ENCODE measurements at places on chromosomes 7 and 10.

DNA sequence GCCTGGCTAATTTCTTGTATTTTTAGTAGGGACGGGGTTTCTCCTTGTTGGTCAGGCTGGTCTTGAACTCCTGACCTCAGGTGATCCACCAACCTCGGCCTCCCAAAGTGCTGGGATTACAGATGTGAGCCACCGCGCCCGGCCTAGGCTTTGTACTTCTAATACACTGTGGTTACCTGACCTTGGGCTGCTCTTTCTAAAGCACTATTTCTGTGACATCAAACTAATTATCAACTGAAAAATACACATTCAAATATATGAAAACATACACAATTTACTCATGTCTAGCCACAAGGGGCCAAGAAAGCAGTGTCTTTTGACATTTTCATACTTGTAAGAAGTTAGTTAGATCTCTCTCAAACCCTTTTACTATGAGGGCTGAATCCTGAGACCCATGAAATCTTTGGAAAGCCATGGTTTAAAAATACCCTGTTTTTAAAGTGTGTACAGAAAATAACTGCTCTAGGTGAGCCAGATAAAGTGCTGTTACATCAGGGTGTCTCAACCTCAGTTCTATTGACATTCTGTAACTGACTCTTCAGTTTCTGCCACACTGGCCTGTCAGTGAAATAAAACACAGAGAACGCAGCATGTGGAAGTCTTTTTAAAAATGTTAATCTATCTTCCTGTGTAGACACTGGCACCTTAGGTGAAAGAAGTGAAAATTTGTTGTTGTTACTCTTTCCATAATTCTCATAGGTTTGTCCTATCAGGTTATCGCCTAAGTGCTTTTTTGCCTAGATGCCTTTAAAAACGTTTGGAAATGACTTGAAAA lies 58.8 kb downstream of the CREM start:
- no peaks in the 10 kb centered on the region for H3K27me3 ChIP-seq
- peaks cover 6% of the 10 kb centered on the region for H3K4me1 ChIP-seq
- no peak for DNase-seq
- H3K36me3 ChIP-seq, result no peaks in the 10 kb centered on the region
- no peak overlapping the region for H3K4me3 ChIP-seq
- H3K27ac ChIP-seq, result no peak overlapping the region

DNA sequence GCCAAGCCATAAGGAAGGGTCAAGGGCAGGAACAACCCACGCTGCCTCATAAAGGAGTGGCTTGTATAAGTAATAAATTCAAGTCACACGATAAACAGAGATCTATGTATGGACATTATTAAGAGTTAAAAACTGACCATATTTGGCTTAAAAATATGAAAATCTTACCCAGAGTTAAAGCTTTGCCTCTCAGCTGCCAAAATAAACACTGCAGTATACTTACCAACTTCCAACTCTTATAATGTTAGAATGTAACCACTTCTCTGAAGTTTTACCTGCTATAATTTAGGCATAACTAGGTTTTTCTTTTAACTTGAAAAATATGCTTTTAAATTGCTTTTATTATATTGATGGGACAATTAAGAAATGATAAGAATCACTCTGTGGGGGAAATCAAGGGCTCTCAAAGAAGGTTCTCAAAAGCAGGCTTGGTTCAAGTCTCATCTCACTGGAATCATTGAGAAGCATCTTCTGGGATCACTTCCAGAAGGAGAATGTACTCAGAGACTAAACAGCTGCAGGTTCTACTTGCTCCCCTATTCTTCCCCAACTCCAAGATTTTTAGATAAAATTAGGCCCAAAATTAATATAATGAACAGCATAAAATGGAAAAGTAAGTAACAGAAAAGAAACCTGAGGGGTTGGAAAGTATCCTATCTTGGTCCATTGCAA lies 16.1 kb upstream of the CAV2 start:
- no peak overlapping the region for H3K4me3 ChIP-seq
- H3K4me1 ChIP-seq, result no peaks in the 10 kb centered on the region
- DNase-seq, result no peak
- no peaks in the 10 kb centered on the region for H3K27me3 ChIP-seq
- no peaks in the 10 kb centered on the region for H3K36me3 ChIP-seq

GRCh38 chr10:52451817-52452216 lies 137.7 kb downstream of the DKK1 start:
- no peaks in the 10 kb centered on the region for H3K36me3 ChIP-seq
- H3K27ac ChIP-seq, result peak overlapping the region; percentile 65
- no peak overlapping the region for H3K4me3 ChIP-seq

GRCh38 chr10:61487506-61487905 lies 34.3 kb upstream of the TMEM26 start:
- H3K4me3 ChIP-seq, result no peak overlapping the region
- no peaks in the 10 kb centered on the region for H3K27me3 ChIP-seq
- no peaks in the 10 kb centered on the region for H3K36me3 ChIP-seq
- no peak for DNase-seq
- no peak overlapping the region for H3K27ac ChIP-seq

DNA sequence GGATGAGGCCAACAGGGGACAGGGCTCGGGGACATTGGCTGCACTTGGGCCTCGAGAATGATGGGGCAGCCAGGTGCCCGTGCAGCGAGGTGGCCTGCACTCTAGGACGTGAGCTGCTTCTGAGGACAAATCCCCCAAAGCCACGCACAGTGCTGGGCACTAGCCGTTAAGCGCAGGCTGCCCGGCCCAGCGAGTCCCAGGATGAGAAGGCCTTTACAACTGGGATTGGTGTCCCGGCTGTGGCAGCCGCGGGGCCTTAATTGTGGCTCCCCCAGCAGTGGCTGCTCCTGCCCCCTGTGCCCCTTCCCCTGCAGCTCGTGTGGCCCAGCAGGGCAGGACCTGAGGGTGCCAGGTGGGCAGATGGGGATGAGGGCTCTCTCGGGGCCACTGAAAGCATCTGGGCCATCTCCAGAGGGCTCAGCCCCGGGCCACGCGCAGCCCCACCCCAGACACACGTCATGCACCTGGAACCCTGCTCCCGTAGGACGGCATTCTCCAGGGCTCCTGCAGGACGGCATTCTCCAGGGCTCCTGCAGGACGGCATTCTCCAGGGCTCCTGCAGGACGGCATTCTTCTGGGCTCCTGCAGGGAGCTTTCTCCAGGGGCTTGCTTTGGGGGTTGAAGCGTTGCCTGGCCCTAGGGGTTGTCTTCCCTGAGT lies 6.6 kb downstream of the PWWP2B start:
- peaks cover 9% of the 10 kb centered on the region for H3K27me3 ChIP-seq
- H3K36me3 ChIP-seq, result no peaks in the 10 kb centered on the region
- DNase-seq, result no peak
- peaks cover 11% of the 10 kb centered on the region for H3K4me1 ChIP-seq
- no peak overlapping the region for H3K4me3 ChIP-seq
- H3K27ac ChIP-seq, result no peak overlapping the region

- H3K4me1 ChIP-seq, result no peaks in the 10 kb centered on the region
- DNase-seq, result no peak
- no peak overlapping the region for H3K4me3 ChIP-seq
- H3K36me3 ChIP-seq, result no peaks in the 10 kb centered on the region
- no peak overlapping the region for H3K27ac ChIP-seq
Measured at GRCh38 chr7:16399916-16400892, 21.1 kb downstream of the CRPPA start.

GRCh38 chr10:14949291-14949690 lies 4.6 kb downstream of the DCLRE1C start:
- H3K27me3 ChIP-seq, result no peaks in the 10 kb centered on the region
- no peak overlapping the region for H3K27ac ChIP-seq
- DNase-seq, result no peak
- no peaks in the 10 kb centered on the region for H3K36me3 ChIP-seq
- H3K4me1 ChIP-seq, result peaks cover 5% of the 10 kb centered on the region

DNA sequence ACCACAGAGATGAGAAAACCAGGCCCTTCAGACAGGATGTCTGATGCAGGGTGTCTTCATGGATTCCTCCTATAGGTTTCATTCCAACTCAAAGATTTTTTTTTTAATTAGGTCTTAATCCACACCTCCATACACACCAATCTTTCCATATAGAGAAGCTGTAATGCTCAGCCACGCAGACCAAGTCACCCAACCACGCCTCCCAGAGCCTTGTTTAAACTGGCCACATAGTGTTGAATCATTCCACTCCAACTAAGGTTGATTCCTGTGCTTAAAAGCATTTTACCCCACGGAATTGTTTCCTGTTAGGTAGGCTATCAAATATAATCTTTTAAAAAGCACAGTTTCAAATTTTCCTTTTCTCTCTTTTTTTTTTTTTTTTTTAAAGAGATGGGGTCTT lies 153.6 kb downstream of the TYW1B start:
- H3K4me3 ChIP-seq, result no peak overlapping the region
- no peaks in the 10 kb centered on the region for H3K4me1 ChIP-seq
- no peak for DNase-seq
- no peaks in the 10 kb centered on the region for H3K27me3 ChIP-seq

DNA sequence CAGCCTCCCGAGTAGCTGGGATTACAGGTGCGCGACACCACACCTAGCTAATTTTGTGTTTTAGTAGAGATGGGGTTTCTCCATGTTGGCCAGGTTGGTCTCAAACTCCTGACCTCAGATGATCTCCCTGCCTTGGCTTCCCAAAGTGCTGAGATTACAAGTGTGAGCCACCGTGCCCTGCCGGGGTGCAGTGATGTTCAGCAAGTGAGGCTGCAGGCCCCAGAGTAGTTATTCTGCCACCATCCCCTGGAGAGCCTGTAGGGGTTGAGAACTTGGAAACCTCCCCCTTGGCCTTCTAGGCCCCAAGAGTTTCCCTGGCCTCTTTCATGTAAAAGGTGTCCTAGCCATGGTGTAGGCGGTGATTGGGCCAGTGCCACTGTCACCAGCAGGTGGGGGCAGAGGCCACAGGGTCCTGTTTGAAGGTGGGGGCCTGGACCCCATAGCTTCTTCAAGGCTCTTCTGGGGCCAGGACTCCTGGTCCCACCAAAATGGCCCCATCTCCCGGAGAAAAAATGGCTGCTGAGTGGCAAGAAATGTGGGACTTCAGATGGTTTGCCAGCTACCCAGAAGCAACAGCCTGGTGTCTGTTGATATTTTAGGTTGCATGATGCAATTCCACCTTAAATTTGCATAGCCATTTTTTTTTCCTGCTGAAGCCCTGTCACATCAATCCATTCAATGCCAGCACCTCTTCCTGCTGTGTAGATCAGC lies 25.5 kb upstream of the INMT start:
- H3K4me1 ChIP-seq, result peaks cover 9% of the 10 kb centered on the region
- no peaks in the 10 kb centered on the region for H3K36me3 ChIP-seq
- H3K4me3 ChIP-seq, result no peak overlapping the region
- no peak for DNase-seq
- H3K27ac ChIP-seq, result no peak overlapping the region

DNA sequence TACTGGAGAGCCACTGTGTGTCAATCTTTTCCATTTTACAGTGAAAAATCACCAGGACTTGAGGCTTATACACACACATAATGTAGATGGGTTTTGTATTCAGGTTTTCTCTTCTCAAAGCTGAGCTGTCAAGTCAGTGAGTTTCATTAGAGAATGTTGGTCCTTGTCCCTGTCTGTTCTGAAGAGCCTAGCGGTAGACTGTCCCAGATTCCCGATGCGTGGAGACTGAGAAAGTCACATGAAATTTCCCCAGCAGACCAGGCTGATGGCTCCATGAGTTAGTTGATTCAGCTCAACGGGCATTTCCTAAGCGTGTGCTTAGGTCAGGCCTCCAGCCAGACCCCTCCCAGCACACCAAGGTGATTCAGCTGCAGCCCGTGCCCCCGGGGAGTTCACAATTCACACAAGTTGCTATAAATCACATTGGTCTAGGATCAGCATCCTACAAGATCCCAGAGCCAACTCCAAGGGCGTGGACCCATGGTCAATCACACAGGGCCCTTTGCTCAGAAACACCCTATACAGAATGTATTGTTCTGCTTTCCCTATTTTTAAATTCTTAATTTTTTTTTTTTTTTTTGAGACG lies 17.2 kb downstream of the CHST15 start:
- H3K4me1 ChIP-seq, result peaks cover 27% of the 10 kb centered on the region
- no peak for DNase-seq
- peak overlapping the region; percentile 66 for H3K27ac ChIP-seq
- no peaks in the 10 kb centered on the region for H3K27me3 ChIP-seq

GRCh38 chr7:99840136-99840869 lies 12.5 kb downstream of the CYP3A43 start:
- DNase-seq, result no peak
- no peak overlapping the region for H3K4me3 ChIP-seq
- no peaks in the 10 kb centered on the region for H3K36me3 ChIP-seq
- H3K4me1 ChIP-seq, result peaks cover 9% of the 10 kb centered on the region
- no peaks in the 10 kb centered on the region for H3K27me3 ChIP-seq

DNA sequence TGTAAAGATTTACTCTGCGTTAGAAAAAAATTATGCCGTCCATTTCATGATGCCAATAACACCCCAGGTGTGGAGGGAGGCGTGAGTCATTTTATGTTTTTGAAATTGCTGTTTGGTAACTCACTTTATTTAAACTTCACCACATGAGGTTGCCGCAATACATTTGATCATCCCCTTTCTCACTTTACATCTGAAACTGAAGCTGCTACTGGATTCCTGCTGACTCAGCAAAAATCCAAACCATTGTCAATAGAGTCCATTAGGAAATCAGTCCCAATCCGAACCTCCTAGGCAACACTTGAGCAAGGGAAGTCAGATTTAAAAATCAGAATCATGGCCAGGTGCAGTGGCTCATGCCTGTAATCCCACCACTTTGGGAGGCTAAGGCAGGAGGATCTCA lies 136.6 kb upstream of the SVIL start:
- no peak overlapping the region for H3K4me3 ChIP-seq
- H3K27ac ChIP-seq, result no peak overlapping the region
- DNase-seq, result no peak
- H3K36me3 ChIP-seq, result no peaks in the 10 kb centered on the region

- no peaks in the 10 kb centered on the region for H3K27me3 ChIP-seq
- H3K4me1 ChIP-seq, result peaks cover 23% of the 10 kb centered on the region
Measured at GRCh38 chr7:155296006-155296787, 1.5 kb upstream of the INSIG1 start.

DNA sequence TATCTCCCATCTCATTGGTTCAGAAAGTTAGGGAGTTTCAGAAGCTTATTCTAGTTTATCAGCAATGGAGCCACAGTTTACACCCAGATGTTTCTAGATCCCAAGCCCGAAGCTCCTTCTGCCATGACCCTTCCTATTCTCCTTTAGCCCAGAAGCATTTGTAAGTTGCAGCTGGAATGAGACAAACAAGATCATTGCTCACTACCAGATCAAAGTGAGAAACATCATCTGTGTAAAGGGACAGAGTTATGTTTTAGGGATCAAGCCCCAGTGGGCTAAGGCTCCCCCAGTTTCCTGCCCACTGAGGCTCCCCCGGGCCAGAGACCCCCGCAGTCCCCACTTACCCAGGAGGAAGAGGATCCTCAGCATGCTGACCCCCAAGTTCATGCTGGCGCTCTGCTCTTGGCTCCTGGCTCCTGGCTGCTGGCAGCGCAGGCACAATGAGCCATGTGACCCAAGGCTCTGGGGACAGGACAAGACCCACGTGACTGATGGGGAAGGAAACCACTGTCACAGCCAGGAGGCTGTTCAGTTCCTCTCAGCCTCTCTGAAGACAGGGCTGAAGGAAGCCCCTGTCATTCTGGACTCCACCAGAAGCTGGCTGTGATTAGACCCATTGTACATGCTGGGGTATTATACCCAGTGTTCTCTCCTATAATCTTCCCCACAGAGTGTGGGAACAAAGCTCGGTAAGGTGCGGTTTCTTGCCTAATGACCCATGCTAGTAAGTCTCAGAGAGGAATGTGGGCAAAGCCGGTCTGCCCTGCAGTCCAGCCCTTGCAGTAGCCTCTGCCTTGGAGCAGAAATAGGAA lies at the start of gene TMEM273:
Gene TMEM273, minus strand, starts transcription at position 442 of the 812 bp plus-strand sequence. Its CDS starts 55 bp downstream, at position 387.
- H3K4me1 ChIP-seq, result peaks cover 8% of the 10 kb centered on the region
- H3K27ac ChIP-seq, result no peak within 1 kb of the TSS
- H3K27me3 ChIP-seq, result no peaks in the 10 kb centered on the region
- no peaks in the 10 kb centered on the region for H3K36me3 ChIP-seq
- DNase-seq, result peak; percentile 65

Data from neural progenitor cell (in vitro differentiated cells).